Activated CD8-positive, alpha-beta T cell treated with anti-CD3 and anti-CD28 coated beads for 36 hours (primary cell): ENCODE measurements at places on chromosomes 13 and 19.

- DNase-seq: no peak
Measured at GRCh38 chr13:71382285-71382684, 484.7 kb downstream of the DACH1 start.

GRCh38 chr13:50518131-50518530, 325.4 kb downstream of the DLEU7 start:
- no peak for DNase-seq

- no peak for DNase-seq
Measured at GRCh38 chr19:41288673-41289530, 21.1 kb upstream of the CCDC97 start.

DNA sequence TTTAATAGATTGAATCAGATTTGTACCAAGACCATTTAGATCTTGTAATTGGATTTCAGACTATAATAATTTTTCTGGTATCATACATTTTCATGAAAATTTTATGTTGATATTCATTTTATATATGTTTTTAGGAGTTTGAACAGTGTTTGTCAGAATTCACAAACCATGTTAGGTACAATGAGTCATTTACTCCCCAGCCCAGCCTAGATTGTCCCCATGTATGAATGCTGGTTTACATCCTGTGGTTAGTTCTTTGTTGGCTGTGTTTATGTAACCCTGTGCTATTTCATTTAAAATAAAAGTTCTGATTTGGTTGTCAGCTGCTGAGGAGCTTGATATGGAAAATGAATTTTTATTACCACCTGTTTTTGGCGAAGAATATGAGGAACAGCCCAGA, 96.7 kb downstream of the GJA3 start:
- no peak for DNase-seq

GRCh38 chr19:43553656-43554055, 20.7 kb downstream of the ZNF575 start:
- no peak for DNase-seq

DNA sequence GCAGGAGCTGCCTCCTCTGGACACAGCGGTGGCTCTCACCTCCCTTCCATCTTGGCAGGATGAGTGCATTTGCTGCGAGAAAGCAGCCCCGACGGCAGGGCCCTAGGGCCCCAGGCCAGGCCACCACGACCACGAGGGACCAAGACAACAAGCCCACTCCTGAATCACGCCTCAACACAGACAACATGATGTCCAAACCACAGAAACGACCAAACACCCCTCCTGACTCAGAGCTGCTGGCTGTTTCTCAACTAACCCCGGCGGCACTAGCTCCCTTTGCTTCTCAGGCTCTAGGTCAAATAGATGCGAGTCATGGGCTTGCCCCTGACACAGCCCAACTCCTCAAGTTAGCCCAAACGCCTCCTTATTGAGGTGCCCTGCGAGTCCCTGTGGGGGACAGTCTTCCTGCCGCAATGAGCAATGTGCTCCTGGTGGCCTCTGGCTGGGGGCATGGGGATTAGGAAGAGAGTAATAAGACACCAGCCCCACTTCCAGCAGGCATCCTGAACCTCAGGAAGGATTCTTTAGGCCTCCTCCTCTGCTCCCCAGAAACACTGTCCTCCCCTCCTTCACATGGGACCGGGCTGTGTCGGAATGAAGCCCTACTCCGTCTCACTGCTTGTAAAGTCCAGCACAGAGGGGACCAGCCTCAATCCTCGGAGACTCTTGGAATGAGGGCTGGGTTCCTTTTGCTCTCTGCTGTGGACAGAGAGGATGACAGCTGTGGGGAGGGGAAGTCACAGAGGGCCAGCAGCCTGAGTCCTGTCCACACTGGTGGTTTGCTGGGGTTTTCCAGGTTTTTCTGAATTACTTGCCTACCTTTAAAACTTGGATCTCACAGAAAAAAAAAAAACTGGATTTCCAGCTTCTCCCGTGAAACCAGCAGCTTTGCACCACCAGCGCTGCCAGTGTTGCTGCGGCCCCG, 6.9 kb upstream of the ATF5 start:
- DNase-seq: no peak

- DNase-seq: no peak
Measured at GRCh38 chr13:100512422-100512821, 76.2 kb downstream of the GGACT start.

DNA sequence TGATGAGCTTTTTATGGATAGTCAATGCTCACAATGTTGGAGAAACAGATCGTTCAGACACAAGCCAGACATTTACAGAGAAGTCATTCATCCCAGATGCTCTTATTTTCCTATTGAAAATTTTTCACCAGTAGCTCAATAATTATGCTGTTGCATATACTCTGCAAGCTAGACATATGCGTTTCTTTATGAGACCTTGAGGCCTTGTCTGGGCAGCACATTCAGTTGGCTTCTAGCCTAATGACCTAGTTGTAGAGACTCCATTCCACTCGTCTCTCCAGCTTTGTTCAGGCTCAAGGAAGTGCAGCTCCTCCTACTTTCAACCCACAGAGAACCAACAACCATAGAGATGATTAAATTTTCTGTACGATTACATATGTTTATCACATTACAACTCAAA, 237.7 kb downstream of the MZT1 start:
- no peak for DNase-seq

DNA sequence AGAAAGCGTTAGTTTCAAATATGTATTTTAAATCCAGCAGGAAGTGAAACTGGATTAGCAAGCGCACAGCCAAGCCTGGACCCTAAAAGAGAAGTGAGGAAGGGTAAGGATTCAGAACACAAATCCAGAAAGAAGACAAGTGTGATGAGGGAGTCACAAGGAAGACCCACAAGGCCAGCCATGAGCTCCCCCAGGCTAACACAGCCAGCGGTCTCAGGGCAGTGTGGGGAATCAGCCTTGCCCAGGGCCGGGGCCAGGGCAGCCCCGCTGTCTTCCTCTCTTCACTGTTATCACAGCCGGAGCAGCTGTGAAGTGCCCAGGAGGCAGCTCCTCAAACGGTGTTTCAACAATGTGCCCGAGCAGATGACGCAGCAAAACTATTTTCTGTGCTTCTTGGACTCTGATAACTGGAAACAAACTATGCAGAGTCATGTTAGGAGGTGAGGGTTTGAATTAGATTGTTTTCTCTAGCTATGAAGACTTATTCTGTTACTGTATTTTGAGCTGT, 12.2 kb upstream of the CDC16 start:
- no peak for DNase-seq

DNA sequence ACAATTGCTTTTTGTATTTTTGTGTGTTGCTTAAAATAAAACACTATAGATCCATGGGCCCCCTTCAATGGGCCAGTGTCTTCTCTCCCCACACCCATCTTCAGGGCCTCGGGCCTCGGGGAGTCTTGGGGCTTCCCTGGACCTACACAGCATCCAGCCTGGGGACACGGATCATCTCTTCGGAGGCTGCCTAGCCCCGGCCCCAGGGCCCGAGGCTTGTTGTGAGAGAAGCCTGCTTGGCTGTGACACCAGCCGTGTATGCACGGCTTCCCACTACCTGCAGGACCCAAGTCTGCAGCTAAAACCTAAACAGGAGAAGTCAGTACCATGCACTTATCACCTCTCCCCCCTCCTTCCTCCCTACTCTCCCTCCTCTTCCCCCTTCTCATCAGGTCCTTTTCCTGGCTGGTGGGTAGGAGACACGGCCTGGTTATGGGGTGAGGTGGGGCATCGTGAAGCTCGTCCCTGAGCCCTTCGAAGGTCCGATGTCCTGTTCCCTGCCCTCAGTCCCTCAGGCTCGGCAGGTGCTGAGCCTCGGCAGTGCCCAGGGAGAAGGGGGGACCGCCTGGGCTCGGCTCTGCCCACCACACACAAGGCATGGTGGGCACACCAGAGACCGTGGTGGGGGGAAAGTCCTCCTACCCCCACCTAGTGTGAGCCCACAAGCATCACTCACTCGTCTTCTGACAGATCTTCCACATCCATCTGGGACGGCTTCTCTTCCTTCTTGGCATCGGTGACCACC, 9.5 kb downstream of the C13orf46 start:
- no peak for DNase-seq

DNA sequence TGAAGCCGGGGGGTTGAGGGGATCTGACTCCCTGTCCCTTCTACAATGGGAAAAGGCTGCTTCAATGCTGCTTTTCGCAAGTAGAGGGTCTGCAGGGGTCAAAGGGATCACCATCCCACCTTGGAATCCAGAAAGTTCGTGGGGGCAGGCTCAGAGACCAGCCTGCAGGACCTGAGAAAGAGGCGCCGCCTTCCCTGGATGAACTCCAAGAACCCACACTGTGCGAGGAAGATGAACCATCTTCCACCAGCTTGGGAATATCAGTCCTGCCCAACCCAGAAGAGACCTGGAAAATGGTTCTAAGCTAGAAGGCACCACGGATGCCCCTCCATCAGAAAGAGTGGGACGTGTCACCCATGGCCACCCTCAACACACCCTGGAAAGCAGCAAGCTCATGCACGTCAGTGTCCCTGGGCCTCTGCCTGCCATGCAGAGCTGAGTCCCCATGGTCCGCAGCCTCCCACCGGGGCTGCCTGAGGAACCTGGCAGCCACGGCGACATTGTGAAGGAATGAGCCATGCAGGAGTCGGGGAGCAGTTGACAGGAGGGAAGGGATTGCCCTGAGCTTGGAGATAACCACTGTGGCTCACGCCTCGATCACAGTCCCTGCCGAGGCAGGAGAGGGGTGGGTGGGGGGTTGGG, 14.6 kb downstream of the RAB3D start:
- no peak for DNase-seq

DNA sequence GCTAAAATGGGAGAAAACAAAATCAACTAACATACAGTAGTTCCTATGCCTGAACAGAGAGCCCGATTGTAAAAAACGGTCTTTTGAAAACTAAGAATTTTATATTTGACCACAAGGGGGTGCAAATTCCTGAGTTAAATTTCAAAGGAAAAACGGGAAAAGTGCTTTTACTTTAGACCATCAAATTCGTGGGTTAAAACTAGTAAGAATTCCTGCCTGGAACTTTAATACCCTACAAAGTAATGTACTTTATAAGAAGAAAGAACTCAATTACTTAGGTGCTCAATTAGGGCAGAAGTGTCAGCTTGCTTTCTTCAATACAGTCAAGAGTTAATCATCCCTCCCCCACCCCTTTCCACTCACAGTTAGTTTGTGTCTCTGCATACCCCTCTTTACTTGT, 69.8 kb downstream of the KCNRG start:
- no peak for DNase-seq

- no peak for DNase-seq
Measured at GRCh38 chr13:21077076-21077787, 15.8 kb upstream of the LATS2 start.

- no peak for DNase-seq
Measured at GRCh38 chr19:18768997-18769891, 21.9 kb downstream of the COMP start.

DNA sequence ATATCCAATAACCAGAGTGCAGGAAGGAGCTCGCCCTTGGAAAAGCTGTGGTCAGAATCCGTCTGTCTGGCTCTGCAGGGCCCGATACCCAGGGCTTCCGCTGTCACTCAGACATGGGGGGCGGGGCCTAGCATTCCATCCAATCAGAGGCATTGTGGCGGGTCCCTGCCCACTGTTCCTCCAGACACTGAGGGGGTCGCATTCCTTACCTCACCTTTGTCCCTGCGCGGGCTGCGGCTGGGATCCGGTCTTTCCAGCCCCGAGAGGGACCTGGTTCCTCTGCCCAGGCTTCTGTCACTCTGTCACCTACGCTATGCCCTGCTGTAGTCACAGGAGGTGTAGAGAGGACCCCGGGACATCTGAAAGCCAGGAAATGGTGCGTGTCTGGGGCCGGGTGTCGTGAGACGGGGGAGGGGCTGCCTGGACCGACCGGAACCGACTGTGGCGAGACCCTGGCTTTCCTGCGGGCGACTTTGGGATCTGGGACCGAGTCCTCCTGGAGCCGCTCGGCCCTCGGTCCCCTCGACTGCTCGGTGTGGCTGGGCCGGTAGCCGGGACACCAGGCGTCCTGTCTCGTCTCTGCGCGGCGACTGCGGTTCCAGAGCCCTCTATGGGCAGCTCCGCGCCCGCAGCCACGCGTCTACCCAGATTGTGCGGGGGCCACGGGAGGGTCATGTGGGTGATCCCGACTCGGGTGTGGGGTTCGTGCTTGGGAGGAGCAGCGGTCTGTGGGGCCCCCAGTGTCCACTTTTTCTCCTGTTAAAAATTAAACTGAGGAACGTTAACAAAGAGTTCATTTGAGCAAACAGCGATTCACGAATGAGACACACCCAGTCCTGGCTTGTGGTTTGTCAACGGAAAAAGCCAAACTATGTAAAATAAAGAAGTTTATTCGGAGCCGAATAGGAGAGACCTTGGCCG, at the start of gene ZNF69:
Gene ZNF69 (plus strand): TSS at position 172 of the 921 bp plus-strand sequence. CDS start 142 bp downstream, at position 314.
- peak; percentile 83 for DNase-seq

DNA sequence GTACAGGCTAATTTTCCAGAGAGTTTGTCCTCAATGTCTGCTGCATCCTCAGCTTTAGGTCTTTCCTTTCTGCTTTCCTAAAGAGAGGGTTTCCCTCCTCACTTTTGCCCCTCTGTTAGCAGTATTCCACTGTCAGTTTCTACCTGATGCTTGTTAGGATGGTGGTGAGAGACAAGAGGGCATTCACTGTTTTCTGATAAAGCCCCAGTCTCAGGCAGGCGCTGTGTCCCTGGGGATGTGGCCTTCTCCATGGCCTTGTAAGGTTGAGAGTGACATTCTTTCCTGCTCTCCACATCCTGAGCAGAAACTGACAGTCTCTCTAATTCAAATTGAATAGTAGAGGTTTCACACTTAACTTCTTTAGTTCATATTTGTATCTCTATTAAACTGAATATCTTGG, 14.9 kb downstream of the C13orf42 start:
- DNase-seq: no peak

GRCh38 chr19:33279430-33280350, 22.6 kb downstream of the CEBPA start:
- DNase-seq: no peak

DNA sequence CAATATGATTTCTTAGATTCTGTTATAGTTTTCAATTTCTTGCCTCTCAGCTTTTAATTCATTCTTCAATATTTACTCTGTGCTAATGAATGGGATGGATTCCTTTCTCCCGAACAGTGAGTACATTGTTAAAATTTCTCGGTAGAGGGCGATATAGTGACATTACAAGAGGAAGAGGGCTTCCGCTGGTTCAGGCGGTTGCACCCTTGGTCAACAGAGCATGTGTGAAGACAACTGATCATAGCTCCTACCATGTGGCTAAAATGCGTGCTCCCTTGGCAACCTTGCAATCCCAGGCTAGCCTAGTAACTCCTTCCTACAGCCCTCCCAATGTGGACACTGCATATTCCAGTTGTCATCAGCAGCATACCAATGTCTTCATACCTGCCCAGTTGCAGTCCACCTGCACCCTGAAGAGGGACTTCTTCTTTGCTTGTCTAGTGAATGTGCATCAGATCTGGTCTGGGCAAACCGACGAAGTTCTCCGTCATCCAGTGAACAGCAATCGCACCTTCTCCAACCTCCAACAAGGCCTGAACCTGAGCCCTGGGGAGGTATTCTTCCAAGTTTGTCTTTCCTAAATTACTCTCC, 653.0 kb upstream of the GPC6 start:
- no peak for DNase-seq
